ENCODE measurements at places on chromosomes 11 and 22.

GRCh38 chr11:121610706-121611105 is 157.9 kb upstream of the SORL1-AS1 start:
- DNase-seq = no peak

- DNase-seq = no peak
These were observed 415.9 kb downstream of the ETS1 start for GRCh38 chr11:128171506-128171905.

DNA sequence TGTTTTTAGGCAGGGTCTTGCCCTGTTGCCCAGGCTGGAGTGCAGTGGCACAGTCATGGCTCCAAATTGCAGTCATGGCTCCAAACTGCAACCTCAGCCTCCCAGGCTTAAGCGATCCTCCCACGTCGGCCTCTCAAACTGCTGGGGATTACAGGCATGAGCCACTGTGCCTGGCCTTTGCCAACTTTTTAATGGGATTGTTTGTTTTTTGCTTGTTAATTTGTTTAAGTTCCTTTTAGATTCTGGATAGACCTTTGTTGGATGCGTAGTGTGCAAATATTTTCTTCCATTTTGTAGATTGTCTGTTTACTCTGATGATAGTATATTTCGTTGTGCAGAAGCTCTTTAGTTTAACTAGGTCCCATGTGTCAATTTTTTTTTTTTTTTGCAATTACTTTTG is 10.0 kb upstream of the SCGB1D1 start:
- no peak for DNase-seq

- no peak for DNase-seq
These were observed 13.4 kb downstream of the CPT1A start for GRCh38 chr11:68828155-68828931.

DNA sequence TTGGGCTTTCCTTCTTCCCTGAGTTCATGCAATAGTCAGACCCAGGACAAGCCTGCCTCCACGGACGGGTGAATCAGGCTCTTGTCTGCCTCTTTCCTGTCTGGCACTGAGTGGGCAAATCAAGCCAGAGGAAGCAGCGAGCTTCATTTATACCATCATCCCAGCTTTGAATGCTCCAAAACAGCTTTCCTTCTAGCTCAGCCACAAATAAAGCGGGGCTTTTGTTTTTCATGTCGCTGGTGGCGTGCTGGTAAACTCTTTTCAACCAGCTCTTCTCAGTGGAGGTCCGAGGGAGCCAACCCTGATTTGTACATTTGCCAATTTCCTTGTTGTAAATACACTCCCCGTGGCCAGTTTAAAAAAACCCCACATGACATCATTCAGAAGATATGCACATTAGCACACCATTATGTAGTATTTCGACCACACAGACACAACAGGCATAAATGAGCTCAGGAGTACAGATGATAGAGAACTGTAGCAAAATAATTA is 8.6 kb downstream of the C11orf91 start:
- peak; percentile 22 for DNase-seq

DNA sequence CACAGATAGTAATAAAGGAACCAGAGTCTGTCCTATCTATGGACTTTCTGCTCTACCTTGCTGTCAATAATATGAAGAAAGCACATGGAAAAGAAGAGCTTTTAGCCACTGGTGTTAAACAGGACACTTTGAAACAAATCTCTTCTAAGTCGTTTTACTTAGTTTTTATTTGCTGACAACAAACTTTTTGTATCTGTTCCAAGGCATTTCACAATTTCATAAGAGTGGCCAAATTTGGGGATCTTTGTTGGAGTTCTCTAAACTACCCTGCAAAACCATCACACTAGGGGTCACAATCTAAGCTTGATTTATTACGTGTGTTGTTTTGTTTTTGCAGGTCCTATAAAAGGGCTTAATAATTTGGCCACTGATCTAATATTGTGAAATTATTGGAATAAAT is 54.4 kb downstream of the BBOX1 start:
- DNase-seq = no peak

- no peak for DNase-seq
These were observed 857.2 kb downstream of the TBC1D22A start for GRCh38 chr22:47619631-47620030.

DNA sequence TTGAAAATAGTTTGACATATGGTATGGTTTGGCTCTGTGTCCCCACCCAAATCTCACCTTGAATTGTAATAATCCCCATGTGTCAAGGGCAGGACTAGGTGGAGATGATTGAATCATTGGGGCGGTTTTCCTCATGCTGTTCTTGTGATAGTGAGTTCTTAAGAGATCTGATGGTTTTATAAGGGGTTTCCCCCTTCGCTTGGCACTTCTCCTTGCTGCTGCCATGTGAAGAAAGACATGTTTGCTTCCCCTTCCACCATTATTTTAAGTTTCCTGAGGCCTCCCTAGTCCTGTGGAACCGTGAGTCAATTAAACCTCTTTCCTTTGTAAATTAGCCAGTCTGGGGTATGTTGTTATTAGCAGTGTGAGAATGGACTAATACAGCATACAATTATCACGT is 7.7 kb downstream of the KCTD21 start:
- no peak for DNase-seq

- no peak for DNase-seq
These were observed 409.6 kb downstream of the GUCY1A2 start for GRCh38 chr11:106608677-106609076.

DNA sequence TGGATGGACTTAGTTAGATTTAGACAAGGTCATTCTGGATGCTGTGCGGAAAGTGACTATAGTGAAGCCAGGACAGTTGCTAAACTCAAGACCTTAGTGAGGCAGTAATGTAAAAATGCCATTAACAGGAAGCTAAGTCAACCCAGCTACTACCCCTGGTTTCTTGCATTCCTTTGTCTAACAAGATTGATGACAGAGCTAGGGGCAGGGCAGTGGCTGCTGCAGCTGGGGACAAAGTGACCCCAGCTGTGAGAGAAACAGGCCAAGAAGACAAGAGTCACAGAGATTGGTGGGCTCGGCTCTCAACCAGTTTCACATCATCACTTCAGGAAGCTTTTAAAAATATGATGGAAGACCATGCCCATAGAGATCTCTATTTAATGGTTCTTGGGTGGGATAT is 110.4 kb upstream of the POU2AF2 start:
- DNase-seq = no peak

- no peak for DNase-seq
These were observed 97.1 kb downstream of the CEP164 start for GRCh38 chr11:117424781-117425180.

Data from SHP77 (cell line).